Myocyte (in vitro differentiated cells): ENCODE measurements at places on chromosomes 7 and 10. TPM values are rescaled to one million over a fixed set of nuclear protein-coding genes. Genes with fewer than 3 reads are reported as not detected.

Gene SPDYE9
- total RNA-seq = 0.08 and 0.26 TPM in 2 replicates

DNA sequence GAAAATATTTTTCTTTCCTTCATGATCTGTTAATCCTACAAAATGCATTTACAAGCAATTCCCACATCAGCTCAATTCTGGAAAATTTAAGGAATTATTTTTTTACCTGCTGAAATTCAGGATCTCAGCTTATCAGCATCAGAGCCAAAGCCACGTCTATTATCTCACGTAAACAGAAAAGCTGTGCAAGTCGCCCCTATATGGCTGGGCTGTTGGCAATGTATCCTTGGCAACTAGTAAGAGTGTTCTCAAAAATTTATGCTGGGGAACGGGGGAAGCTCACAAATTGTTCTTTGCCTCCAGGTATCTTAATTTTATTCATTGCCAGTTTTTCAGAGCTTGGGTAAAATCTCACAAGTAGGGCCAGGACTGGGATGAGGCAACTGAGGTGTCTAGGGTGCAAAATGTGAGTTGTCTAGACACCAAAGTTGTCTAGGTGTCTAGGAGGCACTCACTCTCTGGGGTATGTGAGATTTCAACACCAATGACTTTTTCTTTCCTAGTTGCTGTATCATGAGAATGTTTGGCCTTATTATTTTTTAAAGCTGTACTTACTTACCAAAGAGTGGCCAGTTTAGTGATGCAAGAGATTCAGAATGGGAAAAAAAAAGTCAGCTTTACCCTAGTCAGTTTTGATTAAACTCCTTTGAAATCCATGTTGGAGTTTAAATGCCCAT, 5.1 kb downstream of the GSTO2 start:
- DNase-seq = no peak

Gene POLR2J2
- 4.1 and 4.5 TPM in 2 replicates for total RNA-seq

- no peak for DNase-seq
These were observed 10.9 kb upstream of the AP5Z1 start for GRCh38 chr7:4764402-4765007.

DNA sequence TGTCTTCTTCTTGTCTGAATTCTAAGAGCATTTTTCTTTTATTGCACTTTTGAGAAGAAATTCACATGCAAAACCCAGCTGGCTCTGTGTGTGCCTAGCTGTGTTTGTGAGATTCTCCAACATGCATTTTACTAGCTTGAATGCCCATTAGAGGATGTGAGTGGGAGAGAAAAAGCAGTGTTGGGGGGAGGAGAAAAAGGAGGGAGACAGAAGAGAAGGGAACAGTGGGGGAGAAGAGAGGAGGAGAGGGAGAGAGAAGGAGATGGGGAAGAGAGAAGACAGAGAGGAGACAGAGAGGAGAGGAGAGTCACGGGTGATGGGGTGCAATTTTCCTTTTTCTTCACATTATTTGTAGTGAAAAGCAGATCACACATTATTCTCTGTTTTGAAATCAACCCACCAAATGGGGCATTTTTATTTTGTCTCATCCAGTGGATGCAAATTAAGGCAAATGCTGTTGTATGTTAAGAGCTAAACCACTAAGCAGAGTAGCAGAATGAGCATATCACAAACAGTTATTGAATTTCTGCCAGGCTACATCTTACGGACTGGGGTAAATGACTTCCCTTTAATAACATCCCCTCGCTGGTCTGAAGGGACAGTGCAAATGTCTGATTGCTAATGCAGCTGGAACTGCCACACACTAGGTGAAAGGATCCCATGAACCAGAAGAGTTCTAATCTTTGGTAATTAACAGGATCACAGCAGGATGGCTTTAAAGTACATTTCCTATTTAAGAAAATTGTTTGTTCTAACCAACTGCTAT, 849 bp downstream of the LRRN3 start:
- no peak for DNase-seq

DNA sequence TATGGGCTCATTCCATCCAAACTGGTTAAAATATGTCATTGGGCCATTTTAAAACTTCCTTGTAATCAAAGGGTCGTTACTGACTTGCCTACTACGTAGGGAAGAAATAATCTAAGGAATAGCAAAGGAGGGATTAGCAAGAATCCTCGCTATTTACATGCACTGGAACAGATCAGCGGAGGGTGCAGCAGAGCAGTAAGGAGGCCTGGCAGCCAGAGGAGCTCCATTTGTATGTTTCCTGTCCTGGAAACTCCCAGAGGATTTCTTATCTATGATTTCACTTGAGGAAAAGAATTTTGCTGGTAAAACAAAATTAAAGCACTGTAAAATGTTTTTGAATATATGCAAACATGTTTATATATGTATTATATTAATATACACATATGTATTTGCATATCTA, 107.3 kb downstream of the TPK1 start:
- no peak for DNase-seq

DNA sequence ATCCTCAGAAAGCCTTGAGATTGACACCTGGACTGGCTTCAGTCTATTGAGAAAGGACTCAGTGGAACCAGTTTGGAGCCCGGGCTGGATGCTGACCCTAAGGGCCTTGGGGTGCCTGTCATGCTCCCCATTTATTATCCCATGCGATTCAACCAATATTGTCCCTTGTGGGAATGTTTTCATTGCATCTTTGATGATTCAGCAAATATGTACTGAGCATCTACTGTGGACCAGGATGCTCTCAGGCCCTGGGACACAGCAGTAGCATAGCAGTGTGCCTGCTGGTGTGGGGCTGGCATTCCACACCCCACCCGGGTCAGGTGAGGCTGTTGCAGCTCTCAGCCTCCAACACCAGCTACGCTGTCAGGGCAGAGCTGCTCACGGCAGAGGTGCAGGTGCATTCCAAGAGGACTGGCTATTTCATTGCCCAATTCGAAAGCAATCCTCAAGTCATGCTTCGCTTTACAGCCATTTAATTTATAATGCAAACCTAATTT, 586.0 kb downstream of the TCERG1L start:
- no peak for DNase-seq

DNA sequence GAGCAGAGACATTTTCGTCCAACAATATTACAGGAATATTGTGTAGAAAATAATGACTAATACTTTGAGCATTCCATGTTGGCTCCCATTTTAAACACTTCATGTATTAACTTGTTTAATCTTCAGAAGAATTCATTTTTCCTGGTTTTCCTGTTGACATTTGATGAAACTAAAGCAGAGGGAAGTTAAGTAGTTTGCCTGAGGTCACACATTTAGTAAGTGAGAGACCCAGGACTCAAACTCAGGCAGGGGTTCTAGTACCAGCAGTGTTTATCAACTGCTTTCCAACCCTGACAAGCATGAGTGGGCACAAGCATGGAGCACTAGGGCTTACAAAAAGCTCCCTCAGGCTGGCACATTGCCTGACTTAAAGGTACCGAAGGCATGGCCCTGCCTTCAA, 719.1 kb downstream of the AUTS2 start:
- no peak for DNase-seq

DNA sequence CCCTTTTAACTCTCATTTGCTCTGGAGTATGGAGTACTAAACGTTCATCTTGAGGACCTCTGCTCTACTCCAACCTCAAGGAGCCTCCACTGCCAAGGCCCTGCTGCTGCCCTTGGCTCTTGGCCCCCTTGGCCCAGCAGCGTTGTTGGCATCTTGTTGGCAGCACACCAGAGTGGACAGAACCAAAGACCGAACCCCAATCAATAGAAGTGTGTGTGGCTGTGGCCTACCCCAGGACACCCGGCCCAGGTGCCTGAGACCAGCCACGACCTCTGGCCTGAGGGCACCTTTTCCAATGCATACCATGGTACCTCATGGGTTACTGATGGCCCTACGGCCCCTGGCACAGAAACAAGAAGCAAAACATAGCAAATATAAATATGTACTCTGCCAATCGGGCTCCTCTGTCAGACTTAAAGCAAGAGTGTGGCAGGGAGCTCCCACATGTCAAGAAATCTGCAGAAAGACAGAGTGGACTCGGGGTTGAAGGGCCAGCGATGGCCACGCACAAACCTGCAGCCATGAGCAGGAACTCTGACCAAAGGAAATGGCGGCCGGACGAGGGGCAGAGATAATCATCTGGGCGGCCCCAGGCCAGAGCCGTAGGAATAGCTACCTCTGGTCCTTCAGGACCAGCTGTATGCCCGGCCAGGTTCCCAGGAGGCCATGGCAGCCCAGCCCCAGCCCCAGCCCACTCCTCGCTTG, 2.9 kb downstream of the NPC1L1 start:
- DNase-seq = no peak

DNA sequence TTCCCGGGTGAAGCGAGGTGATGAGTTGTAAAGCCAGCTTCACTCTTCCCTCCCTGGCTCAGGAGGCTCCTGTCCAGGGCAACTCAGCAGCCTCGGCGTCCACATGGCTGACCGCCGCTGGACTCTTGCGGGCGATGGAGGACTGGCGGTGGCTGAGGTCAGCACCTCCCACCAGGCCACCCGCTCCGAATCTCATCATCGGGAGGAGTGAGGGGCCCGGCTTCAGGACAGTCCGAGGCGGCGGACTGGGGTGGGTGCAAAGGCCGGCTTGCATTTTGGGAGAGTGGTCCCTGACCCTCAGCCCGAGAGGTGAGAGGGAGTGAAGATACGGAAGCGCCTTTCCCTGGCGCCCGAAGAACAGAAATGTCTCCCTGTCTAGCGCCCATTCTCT, 759 bp downstream of the DNAJB12 start:
- peak; percentile 60 for DNase-seq

- DNase-seq = peak; percentile 64
These were observed 201.3 kb downstream of the ARL4A start for GRCh38 chr7:12888717-12889116.

DNA sequence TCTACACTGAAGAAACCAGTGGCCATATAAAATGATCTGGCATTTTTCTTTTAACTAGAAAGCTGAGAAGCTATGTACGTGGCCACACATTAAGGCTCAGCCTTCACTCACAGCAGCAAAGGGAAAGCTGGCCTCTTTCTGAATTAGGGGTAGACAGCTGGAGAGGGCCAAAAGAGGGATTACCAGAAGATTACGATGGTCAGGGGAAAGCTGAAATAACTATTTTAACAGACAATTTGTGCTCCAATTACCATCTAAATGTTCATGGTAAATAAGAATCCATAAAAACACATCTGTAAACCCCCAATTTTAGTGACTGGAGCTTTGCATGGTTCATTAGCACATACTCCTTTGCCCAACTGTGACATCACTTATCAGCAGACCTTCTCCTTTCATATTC, 314.3 kb downstream of the HPSE2 start:
- DNase-seq = no peak

- DNase-seq = peak; percentile 54
These were observed 83.2 kb downstream of the HECTD2 start for GRCh38 chr10:91493313-91493712.

Gene CH25H
- 0.36 and 1.0 TPM in 2 replicates for total RNA-seq

GRCh38 chr7:33091111-33091531, 18.1 kb downstream of the RP9 start:
- DNase-seq = peak; percentile 40

DNA sequence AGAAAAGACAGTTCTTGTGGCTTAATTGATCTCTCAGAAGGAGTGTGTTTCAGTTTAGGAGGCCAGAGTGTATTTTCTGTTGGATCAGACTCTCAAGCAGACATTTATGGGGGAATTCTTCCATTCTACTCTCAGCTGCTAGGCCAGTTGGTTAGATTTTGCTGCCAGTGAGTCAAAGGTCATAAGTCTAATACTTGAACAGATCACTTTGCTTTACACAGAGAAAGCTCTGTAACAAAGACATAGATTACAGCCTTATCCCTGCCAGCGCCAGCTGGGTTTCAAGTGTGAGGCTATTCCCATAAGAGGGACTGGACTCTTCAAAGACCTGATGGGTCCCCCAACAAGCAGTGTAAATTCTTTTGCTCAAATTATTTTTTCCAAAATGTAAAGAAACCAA, 145.6 kb upstream of the SEMA3C start:
- DNase-seq = peak; percentile 73
